ENCODE measurements at places on chromosomes 12 and 14.

GRCh38 chr14:32256576-32256975 is 53.5 kb upstream of the RNU6-8 start:
- no peak for DNase-seq

DNA sequence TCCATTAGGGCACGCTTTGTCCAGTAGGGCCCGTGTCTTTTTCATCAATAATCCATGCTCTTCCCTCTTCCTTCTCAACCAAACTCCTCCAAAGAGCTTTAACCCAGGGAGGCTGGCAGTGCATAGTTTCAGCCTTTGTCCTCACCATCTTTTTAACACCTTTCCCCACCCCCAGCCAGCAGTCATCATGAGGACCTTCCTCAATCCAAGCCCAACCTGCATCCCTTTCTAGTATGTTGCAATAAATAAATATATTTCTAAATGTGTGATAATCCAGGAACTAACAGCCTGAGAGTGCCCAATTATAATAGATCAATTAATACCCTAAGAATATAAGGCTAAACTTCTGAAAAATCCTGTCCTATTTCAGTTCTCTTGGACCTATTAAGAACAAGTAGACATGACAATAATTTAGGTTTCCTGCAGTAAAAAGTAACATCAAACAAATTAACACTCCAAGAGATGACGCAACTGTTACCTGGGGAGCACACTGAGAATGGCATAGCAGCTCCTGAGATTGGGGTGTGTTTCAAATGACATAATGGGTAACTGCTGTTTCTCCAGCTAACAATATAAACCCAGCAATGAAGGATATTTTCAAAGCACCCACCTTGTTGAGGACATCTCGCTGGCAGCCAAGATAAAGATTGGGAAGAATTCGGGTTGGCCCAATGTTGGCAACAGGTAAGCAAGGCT is 62.6 kb downstream of the DUSP16 start:
- DNase-seq, result no peak

DNA sequence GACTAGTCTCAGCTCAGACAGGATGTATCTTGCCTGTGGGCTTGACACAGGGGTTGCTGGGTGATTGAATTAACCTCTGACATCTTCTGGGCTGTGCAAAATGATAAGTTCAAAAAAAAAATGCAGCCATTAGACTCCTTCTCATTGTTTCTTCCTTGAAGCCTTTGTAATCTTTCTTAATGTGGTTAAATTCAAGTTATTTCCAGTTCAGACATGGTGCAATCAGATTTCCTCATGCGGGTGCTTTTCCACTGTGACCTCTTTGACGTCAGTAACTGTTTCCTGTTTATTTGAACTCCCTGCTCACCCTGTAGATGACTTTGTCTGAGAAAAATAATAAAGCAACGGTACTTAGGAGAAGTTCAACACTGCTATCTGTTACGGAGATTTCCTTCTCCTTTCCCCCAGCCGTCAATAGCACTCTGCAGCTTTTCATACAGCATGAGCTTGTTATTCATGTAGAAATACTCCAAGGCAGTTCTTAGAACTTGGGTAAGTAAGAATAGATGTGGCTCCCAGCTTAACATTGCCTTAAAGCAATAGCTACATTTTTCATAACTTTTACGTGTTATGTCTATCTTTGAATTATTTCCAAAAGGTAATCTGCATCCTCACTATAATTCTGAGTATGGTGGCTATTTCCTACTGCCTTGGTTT is 155.5 kb downstream of the PRKCH start:
- peak; percentile 75 for DNase-seq

GRCh38 chr12:2110849-2111566 is 58.2 kb downstream of the CACNA1C start:
- DNase-seq, result no peak

DNA sequence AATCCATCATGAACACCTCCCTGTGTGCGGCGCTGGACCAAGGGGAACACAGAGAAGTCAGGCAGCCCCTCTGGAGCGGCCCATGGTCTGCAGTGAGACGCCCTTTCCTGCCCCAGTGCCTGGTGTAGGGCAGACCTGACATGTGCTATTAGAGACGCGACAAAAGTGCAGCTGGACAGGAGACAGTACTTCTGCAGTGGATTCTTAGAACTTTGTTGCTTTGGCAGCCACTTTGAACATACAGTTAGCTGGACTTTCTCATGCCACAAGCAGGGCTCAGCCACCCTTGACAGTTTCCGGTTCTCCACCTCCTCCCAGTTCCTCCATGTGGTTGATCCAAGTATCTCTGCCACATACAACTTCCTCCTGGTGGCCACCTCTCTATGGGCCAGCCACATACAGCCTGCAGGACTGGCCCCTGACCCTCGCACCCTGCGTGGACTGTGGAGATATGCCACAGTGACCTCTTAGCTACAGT is 45.9 kb downstream of the LGMN start:
- DNase-seq, result no peak

DNA sequence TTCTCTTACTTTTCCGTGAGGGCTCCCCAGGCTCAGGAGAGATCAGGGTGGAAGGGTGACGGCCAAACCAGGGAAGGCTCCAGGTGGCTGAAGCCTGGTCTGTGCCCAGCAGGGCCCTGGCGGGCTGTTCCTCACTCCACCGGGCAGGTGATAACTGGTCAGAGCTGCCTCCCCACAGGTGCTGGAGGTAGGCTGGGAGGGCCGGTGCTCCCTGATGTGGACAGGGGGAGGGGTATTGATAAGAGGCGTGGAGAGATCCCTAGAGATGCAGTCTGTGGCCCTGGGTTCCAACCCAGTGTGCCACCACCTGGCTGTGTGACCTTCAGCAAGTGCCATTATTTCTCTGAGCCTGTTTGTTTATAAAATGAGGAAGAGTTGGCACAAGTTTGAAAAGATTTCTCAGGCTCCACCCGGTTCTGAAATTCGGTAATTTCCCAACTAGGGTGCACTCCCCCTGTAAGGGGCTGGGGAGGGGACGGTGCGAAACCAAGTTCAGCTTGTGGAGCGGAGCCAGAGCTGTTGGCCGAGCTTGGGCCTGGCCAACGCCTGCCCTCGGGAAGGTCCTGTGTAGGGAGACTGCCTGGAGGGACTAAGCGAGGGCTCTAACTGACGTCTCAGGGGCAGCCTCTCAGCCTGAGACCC is 1.0 kb upstream of the NR4A1 start:
- DNase-seq, result no peak

- DNase-seq, result no peak
Observed at GRCh38 chr14:104715416-104715815, 8.6 kb upstream of the ADSS1 start.

GRCh38 chr14:50812856-50813543 is 18.0 kb downstream of the NIN start:
- DNase-seq, result peak; percentile 41

- no peak for DNase-seq
Observed at GRCh38 chr12:93139028-93139665, 210.1 kb upstream of the EEA1 start.

DNA sequence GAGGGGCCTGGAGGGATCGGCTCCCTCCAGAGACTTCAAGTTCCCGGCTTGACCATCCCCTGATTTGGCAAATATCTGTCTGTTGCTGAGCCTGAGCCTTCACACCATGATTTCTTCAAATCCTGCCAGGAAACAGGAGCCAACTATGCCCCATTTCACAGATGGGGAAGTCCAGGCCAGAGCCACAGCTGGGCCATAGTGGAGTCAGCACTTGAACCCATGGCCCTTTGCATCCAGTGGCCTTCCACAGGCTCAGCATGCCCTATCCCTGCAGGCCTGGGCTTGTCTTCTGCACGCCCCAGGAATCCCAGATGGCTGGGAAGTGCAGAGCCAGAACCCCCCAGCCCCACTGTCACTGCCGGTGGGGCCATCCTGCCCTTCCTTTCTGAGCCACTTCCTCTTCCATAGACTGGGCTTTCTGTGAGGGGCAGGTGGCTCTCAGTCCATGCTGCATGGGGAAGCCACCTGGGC is 44.9 kb downstream of the CYP46A1 start:
- DNase-seq, result no peak

GRCh38 chr14:77027538-77028383 is 747 bp downstream of the IRF2BPL start:
- DNase-seq, result peak; percentile 81

- peak; percentile 51 for DNase-seq
Observed at GRCh38 chr14:81193924-81194633, 26.7 kb downstream of the GTF2A1 start.

GRCh38 chr12:112906712-112907414 is at the start of gene OAS1:
Gene OAS1 (plus strand): TSS chr12:112906962. CDS start chr12:112907040, 78 bp downstream.
- DNase-seq, result peak; percentile 55

GRCh38 chr12:121263206-121263935 is 33.1 kb downstream of the CAMKK2 start:
- DNase-seq, result no peak

All from activated CD4-positive, alpha-beta T cell treated with anti-CD3 and anti-CD28 coated beads for 36 hours (primary cell).